ENCODE measurements at places on chromosomes 4 and X.
A peak's percentile ranks its signal among the peaks of the same experiment; 100 is the strongest.

DNA sequence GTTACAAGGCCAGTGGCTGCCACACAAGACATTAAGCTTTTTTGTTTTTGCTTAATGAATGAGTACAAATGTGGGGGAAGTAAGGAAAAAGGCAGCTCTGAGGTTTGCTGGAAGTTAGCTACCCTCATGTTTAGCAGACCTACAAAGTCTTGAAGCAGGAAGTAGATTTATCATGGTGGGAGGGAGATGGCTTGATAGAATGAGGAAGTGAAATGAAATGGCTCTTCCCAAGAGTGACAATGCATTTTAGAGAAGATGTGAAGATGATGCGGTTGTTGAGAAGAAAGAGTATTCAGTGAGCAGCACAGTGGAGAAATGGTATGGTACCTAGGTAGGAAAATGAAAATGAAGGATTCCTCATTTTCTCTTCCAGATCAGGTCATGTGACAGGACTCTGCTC is 108.0 kb downstream of the SLIT2 start:
- ATAC-seq: no peak

GRCh38 chr4:76449362-76449767 is 14.3 kb downstream of the SHROOM3 start:
- ATAC-seq: no peak

DNA sequence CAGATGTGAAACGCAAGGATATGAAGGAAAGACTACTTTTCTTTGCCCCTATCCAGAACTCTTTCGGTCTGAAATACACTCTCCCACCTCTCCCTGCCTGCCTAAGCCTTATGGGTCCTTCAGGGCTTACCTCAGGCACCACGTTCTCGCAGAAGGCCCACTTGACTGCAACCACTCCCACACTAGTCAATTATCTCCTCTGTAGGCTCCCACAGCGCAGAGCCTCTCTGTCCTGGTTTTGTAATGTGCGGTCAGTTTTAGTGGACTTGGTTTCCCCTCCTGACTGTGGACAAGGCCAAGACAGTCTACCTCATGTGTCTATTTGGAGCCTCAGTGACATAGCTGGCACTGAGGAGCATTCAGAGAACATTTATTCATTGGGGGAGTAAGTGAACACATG is 11.1 kb downstream of the CNGA2 start:
- ATAC-seq: no peak

GRCh38 chr4:54746218-54746617 is 88.5 kb downstream of the KIT start:
- ATAC-seq: no peak

DNA sequence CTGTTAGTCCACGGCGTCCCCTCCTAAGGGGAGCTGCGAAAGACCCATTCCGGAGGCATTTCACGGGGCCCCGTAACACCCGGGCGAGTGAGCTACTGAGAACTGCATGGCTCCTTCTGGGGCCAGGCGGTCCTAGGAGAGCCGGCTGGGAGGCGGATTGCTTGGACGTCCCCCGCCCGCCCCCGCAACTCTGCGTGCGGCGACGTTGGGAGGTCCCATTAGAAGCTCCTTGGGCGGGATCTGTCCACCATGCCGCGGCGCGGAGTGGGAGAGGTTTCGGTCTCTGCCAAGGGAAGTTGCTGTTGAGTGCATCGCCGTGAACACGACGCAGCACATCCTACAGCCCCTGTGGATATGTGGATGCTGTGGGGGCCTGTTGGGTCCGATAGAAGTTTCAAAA is 85.4 kb upstream of the IGFBP7 start:
- ATAC-seq: no peak

DNA sequence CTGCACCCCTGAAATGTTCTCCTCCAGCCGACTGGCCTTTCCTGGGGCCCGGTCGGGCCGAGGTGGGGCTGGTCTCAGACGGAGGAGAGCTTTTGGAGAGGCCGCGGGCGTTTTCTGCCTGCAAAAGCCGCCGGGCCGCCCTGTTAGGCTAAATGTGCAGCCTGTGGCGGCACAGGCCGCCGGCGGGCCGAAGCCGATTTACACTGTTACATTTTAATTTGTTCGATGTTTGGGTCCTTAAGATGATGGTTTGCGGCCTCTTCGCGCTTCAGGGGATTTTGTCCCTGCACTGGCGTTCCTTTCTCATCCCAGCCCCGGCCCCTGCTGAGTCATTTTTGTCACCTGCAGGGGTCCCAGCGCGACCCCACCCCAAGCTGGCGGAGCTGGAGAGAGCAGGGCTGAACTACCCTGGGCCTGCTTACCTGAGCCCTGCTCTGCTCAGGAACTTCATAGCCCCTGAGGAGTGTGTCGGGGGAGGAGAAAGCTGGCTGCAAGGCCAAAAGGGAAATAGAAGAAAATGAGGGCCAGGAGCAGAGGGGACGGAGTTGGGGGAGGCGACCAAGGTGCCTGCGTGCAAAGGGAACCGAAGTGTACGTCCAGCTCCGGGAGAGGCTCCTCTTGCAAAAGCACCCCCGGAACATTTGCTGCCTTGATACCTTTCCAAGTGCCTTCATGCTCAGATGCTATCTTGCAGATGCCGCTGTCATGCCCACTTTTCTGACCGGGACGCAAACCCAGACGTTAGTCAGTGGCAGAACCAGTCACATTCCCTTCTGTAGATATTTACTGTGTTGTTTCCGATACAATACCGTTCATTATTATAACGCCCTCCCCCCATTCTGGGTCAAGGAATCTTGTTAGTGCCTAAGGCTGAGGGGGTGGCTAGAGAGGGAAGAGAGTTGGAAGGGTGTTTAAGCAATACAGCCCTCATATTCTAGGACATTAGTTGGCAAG is 977 bp upstream of the RBBP7 start:
- no peak for ATAC-seq

DNA sequence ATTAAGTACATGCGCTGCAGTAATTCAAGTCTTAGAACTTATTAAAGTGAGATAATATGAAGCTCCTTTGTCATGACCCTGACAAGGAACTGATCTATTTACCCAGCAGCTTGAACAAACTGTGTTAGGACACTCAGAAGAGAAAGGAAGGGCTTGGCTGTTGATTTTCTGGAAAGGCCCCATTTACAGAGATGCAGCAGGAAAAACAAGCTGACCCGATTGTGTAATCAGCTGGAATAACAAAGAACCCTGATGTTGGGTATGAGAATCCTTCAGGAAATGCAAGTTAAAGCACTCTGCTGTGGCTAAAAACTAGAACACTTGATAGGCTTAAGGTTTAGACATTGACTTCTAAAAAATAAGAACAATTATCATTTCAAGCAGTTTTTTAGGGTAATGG is 64.8 kb downstream of the TBC1D9 start:
- ATAC-seq: no peak

GRCh38 chr4:55215087-55215486 is 89.7 kb upstream of the KDR start:
- no peak for ATAC-seq

DNA sequence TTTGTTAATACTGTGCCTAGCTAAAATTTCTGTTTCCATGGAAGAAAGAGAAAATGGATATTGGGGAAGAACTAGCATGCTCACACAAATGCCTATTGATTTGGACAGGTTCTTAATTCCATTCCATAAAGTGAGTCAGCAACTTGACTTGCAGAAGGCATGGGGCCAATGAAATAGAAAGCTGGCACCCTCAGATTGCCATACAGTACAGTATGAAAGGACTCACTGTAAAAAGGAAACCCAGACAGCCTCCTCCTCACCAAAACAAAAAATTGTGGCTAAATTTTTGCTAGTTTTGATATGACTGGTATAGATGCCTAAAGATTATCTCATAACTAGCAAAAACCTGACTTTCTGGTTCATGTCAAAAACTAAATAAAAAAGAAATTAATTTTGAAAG is 11.2 kb upstream of the TAB3 start:
- ATAC-seq: no peak

- ATAC-seq: no peak
Measured at GRCh38 chr4:9867751-9868425, 86.5 kb downstream of the DRD5 start.

GRCh38 chrX:39758791-39759525 is 338.8 kb downstream of the BCOR start:
- no peak for ATAC-seq

- peak; percentile 53 for ATAC-seq
Measured at GRCh38 chr4:143539670-143540023, 26.1 kb downstream of the SMARCA5 start.

- ATAC-seq: peak; percentile 90
Measured at GRCh38 chr4:38529189-38530115, 134.5 kb upstream of the KLF3 start.

- ATAC-seq: no peak
Measured at GRCh38 chr4:13399257-13399656, 84.9 kb downstream of the RAB28 start.

GRCh38 chr4:140256335-140256734 is 102.4 kb upstream of the MAML3 start:
- ATAC-seq: no peak

DNA sequence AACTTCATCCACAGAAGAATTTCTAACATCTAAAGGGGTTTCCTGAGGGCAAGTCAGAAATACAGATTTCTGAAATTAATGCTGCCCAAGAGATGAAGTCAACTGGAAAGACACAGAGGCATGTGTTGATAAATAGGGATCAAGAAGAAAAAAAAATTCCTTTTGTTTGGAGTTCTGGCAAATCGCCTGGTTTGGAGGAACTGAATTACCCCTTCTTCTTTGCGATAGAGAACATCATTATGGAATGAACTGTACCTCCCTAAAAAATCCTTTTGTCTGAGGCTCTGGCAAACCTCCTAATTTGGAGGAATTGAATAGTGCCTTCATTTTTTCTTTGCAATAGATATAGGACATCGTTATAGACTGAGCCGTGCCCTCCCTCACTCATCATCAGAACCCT is 200.9 kb downstream of the DHRSX start:
- no peak for ATAC-seq

DNA sequence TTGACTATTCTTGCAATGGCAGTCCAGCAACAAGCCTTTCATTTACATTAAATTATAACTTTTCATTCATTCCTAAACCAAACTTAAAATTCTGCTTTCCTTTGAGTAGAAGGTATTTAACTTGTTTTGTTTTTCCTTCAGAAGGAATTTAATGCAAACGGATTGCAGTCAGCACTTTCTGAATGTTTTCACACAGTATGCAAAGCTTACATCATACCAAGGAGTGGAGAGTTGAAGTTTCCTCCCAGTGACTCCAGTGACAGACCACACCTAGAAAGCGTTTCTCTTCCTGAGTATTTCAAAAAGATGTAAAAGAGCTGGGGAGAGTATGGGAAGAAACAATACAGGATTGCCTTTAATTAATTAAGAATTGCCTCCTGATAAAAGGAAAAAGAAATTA is 8.1 kb downstream of the EPGN start:
- ATAC-seq: no peak

DNA sequence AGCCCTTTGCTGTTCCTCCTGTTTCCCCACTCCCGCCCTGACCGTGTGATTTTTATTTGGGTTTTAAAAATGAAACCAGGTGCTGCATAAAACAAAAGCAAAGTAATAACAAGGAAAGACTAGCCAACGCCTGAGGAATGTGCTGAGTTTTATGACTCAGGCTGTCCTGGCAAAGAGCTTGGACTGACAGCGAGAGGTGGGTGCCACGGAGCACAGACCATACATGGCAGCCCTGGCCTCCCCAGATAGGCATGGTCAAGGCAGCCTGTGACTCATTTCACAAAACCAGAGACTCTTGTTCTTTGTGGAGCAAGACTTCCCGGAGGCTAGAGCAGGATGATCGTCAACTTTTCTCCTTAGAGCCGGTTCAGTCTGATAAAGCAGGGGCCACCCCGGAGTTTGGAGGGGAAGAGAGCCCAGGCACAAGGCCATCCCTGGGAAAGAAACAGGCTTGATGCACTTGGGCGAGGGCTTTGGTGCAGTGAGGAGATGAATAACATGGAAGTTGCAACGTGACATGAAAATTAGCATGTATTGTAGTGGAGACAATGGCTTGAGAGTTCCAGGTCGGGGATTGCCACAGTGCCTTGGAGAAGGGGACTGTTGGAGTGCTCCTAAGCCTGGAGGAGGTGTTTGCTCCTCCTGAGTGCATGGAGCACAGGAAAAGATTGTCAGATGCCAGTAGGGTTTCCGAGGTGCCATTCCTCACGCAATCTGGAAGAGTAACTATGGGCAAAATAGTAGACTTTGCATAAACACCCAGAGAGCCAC is 54.8 kb downstream of the C4orf51 start:
- ATAC-seq: no peak

DNA sequence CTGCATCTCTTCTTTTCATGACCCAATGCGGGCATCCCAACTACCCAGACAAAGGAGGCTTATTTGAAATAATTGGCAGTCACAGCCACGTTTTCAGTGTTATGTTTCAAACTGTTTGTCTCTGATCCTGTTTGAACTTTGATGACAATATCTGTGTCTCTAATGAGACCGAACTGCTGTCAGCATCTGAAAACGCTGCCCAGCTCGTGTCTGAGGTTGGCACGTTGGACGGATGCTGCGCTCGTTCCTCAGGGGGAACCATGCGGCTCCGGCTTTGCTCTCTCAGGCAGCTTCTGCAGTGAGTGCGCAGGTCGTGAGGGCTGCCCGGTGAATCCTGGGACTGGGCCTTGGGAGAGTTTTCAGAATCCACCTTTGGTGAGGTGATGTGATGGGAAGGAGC is 58.4 kb upstream of the SORBS2 start:
- ATAC-seq: no peak

Data from activated CD4-positive, CD25-positive, alpha-beta regulatory T cell treated with anti-CD3 and anti-CD28 coated beads, Interleukin-2, amount 50 U/mL, for 24 hours (primary cell).